Fibroblast of the aortic adventitia (primary cell): ENCODE measurements at places on chromosomes 7 and 10.
A peak's percentile ranks its signal among the peaks of the same experiment; 100 is the strongest.

DNA sequence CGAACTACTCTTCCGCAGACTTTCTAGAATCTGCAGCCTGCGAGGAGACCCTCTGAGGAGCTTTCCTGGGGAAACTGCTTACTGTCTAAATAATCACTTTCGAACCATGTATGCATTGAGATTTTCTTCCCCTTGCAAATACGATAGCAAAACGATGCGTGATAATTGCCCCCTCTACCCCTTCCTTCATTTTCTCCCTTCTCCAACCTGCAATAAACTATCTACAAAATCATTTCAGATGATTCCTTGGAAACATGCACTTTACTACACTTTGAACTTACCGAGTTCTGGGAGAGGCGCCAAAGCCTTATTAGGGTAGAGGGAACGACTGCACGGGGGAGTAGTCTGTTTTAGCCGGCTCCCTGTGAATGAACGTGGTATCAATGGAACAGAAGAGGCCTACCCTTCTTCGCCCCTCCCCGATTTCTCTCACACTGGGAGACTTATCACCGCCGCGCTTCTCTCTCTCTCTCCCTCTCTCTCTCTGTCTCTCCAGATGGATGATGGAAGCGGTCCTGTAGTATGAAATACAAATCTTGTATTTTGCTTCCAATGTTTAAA is at the start of gene FGFBP3:
FGFBP3 (minus strand) TSS at position 370 of the 561 bp plus-strand sequence. CDS start 517 bp downstream, outside the sequence.
- peak; percentile 44 for DNase-seq

GRCh38 chr7:7861211-7861633 is 107.4 kb upstream of the GLCCI1 start:
- DNase-seq, result peak; percentile 60

DNA sequence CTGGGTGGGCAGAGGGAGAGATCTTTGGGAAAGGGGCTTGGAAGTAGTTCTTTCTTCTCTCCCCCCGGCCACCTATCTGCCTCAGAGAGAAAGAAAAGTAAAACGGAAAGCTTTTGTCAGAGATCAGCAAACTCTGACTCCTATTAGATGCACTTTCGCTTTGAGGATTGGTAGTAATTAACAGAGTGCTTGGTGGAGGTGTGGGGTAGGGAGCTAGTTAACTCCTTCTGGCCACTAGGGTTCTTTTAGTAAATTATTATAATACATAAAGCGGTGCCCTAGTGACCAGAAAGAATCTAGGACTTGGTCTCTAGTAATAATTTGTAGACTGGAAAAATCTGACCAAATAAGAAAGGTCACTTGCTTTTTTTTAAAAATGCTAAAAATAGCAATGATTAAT is 54.6 kb downstream of the CPVL start:
- no peak for DNase-seq

DNA sequence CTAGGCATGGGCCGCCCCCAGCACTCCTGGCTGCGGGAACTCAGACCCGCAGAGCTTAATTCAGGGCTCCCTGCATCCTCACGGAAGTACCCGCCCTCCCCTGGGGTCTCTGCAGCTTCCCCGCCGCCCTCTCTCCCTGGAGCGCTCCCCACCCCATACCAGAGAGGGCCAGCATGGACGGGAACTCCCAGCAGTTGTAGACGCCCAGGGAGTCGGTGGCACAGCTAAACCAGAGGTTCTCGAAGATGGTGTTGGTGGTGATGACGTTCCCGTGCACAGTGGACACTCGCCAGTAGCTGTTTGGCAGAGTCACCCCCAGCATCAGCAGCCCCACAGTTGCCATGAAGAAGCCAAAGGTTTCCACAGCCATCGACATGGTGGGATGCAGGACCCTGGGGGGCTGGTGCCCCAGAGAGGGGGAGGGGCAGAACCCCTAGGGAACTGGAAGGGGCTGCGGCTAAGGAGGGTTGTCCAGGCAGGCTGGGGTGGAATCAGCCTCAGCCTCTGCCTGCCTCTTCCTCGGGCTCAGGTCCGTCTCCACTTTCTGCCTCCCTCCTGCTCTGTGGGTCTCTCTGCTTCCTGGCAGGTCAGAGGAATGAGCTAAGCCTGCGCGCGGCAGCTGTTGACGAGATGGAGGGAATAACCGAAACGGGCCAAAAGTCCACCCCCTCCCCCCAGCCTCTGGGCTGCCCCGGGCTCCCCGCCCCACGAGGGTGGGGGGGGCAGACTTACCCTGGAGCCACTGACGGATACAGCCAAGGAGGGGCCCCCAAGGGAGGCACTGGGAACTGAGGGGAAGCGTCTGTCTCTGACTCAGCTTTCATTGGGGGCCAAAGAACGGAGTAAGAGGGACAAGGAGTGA is at the start of gene CLDN15:
CLDN15 (minus strand) TSS at position 597 of the 862 bp plus-strand sequence; CDS start at position 376, 221 bp downstream.
- DNase-seq, result peak; percentile 72

GRCh38 chr7:120996333-120996987 is 7.9 kb downstream of the CPED1 start:
- peak; percentile 93 for DNase-seq

GRCh38 chr7:96614154-96614867 is 95.3 kb downstream of the SEM1 start:
- DNase-seq, result no peak

- DNase-seq, result no peak
These were observed 29.2 kb upstream of the PITRM1 start for GRCh38 chr10:3201796-3202195.

DNA sequence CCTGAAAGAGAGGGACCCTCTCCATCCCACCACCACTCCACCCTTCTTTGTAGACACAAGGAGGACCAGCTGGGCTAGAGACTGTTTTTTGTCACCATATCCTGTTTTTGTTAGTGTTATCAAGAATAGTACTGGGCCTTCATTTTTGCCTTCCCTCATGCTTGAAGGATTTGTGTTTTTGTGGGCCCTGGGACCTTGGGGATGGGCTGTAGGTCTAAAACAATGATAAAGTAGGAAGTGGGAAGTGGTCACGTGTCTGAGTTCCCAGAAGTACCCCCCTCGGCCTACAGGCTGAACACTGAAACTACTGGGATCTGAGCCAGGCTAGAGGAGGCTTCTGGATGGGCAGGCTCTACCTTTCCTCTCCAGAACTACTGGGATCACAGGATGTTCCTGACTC is 8.9 kb downstream of the AGFG2 start:
- peak; percentile 63 for DNase-seq

DNA sequence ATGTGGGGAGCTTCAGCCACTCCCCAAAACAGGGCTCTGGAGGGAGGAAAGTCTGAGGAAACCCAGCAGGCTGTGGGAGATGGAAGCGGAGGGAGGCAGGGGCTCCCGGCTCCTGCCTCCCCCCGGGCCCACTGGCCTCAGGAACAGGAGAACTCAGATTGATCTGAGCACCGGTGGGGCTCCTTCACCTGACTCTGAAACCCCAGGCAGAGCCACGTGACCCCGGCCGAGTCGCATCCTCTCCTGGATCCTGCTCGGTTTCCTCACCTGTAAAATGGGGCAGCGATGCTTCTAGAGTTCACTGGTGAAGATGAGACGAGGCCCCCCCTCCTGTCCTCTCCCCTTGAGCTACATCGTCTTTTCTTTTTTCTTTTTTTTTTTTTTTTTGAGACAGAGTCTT is 33.6 kb downstream of the TCERG1L start:
- DNase-seq, result no peak

- DNase-seq, result no peak
These were observed 33.0 kb downstream of the WDR37 start for GRCh38 chr10:1089017-1089689.

DNA sequence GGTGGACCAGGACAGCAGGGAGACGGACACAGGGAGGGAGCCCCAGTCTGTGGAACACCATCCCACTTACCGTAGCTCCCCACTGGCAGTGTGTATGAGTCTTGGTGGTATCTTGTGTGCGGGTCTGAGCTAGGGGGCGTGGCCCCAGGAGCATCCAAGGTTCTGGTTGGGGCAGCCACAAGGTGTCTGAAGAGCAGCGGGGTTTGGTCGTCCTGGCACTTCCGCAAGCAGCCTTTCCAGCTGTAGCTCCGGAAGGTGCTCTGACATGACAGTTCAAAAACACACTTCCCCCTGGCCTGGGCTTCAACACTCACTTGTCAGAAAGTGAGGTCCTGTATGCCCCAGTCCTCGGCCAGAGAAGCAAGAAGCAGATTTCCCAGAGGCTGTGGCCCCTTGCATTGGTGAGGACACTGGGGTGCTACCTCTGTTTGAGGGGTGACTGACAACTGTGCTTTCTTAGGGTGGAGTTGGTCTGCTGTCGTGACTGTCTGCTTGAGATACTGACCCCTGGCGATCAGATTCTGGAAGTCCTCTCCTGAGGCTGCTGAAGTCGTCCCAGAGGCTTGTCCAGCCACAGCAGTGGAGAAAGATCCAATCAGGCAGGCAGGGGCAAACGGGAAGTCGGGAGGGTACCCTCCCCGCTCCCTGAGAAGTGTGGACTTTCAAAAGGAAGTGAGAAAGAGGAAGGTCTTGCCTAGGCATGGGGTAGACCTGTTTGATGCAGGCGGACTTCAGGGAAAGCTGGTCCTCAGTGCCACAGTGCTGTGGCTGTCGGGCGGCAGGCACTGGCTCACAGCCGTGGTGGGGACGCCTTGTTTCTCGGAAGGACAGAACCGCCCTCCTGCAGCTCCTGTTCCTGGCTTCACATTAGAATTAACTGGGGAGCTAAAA is 51.4 kb upstream of the PFKFB3 start:
- peak; percentile 71 for DNase-seq

GRCh38 chr10:98339799-98340198 is 71.8 kb upstream of the LOXL4 start:
- no peak for DNase-seq

GRCh38 chr10:127524908-127525665 is 24.0 kb upstream of the NPS start:
- no peak for DNase-seq

DNA sequence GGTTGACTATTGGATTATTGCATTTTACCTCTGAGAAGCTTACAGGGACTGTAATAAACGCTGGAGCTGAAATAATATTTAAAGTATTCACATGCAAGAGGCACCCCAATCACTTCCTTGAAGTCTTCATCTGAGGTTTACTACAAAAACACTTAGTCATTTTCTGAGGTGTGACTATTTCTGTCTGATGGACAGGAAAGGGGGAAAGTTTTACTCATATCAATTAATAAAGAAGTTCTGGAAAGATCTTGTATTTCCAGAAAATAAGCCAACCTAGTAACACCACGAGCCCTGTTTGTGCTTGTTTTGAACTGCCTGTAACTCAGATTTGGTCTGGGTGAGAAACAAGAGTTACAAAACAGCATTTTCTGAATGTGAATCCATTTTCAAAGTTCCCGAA is 63.9 kb upstream of the PRKCQ start:
- no peak for DNase-seq

- DNase-seq, result no peak
These were observed 37.7 kb downstream of the CDK13 start for GRCh38 chr7:39987641-39988347.

DNA sequence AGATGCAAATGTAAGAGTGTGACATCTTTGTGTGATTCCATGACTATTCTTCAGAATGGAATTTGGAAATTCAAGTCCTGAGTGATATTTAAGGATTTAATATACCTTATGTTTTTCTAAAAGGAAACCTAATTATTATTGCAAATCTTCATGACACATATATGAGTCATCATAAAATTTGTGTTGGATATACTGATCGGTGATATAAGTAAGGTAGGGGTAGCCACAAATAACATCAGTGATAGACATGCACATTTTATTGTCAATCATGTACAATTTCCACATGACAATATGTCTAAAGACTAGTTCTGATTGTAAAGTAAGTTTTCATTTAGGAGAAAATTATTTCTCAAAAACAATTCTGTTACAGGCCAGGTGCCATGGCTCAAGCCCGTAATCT is 59.7 kb upstream of the AGMO start:
- no peak for DNase-seq
